T-helper 2 cell treated with Interferon-gamma antibody and Interleukin-4, amounts not matched to agents 100 ng/mL and 5 ng/mL, for 36 hours (primary cell): ENCODE measurements at places on chromosomes 16 and 17. TPM values are rescaled to one million over a fixed set of nuclear protein-coding genes. Genes with fewer than 3 reads are reported as not detected.

Gene CORO7
- 200 and 202 TPM in 2 replicates for total RNA-seq

Gene TEX19
- total RNA-seq: 0.09 and 0.14 TPM in 2 replicates

Gene NUPR1
- not detected in 2 replicates for total RNA-seq

Gene RFWD3
- total RNA-seq: 93.9 and 96.9 TPM in 2 replicates

Gene GNGT2
- 13.3 and 13.7 TPM in 2 replicates for total RNA-seq

Gene DHRS13
- 25.7 and 30.5 TPM in 2 replicates for total RNA-seq

Gene UBE2I
- 210 and 217 TPM in 2 replicates for total RNA-seq

Gene SHBG
- total RNA-seq: not detected in 2 replicates
